Suppressor macrophage treated with lipopolysaccharide for 4 hours (primary cell): ENCODE measurements at places on chromosomes 16 and 17.

DNA sequence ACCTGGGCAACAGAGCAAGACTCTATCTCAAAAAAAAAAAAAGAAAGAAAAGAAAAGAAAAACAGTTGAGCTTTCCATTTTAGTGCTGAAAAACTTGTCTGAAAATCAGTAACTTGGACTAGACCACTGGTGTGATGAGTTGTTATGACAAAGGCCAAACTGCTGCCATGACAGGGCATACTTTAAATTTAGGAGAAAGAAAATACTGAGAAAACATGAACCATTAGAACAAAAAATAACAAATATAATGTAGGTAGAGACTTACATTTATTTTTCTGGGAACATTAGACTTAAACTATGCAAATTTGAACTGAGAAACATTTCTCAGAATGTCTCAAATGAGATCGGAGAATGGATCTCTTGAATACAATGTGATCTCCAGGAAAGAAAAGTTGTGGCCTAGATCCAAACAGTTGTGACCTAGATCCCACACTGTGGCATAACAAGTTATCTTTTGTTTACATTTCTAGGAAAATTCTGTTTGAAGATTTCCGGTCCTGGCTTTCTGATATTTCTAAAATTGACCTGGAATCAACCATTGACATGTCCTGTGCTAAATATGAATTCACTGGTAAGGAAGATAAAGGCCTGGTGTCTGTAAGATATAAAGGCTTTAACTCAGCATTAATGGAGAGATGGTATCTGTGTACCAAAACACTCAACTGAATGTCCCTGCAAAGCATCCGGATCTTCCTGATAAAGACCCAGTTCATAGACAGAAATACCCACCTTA lies 10.9 kb downstream of the OGFOD1 start:
- no peak for DNase-seq

GRCh38 chr17:73365906-73366623 lies 54.3 kb upstream of the CDC42EP4 start:
- no peak for DNase-seq

- no peak for DNase-seq
Measured at GRCh38 chr17:65553646-65554552, 7.5 kb downstream of the AXIN2 start.

DNA sequence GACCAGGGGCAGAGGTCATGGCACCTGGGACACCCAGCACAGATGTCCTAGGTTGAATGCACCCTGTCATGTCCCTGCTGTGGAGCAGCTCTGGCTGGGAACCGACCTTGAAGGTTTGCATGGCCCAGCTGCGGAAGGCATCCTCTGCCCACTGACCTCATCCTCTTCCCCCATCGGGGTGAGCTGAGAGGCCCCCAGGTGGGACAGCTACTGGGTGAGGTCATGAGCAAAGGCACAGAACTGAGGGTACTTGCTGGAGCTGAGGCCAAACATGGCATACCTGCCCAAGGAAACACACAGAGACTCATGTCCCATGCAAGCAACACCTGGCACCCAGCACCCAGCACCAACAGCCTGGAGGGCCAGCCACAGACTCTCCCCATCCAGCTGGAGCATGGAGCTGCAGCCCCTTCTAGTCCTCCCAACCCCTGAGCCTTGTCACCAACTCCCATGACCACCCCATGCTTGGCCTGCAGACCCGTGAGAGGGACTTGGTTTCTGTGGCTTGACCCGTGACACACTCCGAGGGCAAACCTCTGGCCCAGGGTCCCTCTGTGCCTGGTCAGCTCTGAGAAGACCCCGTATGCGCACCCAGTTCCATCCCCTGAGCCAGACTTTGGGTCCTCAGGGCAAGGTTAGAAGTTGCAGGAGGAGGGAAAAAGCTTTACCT lies 33.1 kb downstream of the LGALS9 start:
- DNase-seq, result no peak

DNA sequence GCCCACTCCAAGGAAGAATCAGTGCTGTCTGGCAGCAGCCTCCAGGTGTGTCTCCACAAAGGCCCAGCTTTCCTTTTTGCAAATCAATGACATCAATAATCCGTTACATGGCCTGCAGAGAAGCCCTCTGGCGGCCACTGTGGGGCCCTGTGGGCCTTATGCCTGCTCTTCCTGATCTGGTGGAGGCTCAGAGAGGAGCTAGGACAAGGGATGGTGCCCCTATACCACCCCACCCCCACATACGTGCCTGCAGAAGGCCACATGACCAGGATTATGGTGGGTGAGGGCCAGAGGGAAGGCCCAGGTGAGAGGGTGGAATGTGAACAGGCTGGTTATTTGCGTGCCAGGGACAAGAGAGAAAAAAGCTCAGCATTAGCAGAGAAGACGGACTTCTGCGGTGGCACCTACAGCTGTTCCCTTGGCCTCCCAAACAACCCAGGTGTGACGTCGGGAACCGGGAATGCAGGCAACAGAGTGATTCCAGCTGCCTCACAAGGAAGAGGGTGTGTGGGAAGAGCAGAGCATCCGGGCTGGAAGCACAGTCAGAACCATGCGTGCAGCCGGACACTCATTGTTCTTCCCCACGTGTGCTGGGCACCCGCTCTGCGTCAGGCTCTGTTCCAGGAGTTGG lies 22.5 kb downstream of the EIF4A3 start:
- DNase-seq, result no peak

DNA sequence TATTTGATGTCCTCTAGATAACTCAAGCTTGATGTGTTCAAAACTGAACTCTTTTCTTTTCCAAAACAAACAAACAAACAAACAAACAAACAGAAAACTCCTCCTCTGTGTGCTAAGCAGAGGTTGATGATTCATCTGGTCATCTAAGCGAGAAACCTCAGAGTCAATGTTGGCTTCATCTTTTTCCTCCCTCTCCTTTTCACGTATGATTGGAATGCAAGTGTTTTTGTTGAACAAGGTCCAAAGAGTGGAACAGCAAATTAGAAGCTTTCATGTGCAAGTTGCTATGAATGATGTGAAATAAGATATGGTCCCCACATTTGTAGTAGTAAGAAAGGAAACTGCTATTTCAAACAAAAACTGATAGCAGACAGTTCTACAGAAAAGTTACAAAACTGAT lies 52.5 kb downstream of the TBX4 start:
- no peak for DNase-seq
